ENCODE measurements at places on chromosomes 1 and 21. TPM values are rescaled to one million over a fixed set of nuclear protein-coding genes. Genes with fewer than 3 reads are reported as not detected.

GRCh38 chr1:206037581-206037980 is 13.9 kb upstream of the CTSE start:
- H3K4me1 ChIP-seq: peaks cover 23% of the 10 kb centered on the region
- peaks cover 42% of the 10 kb centered on the region for H3K27me3 ChIP-seq
- no peak for DNase-seq
- H3K4me3 ChIP-seq: no peak overlapping the region

- H3K27ac ChIP-seq: peak overlapping the region; percentile 92
- peaks cover 49% of the 10 kb centered on the region for H3K4me1 ChIP-seq
These were observed 3.8 kb downstream of the GFI1 start for GRCh38 chr1:92482665-92483609.

- no peak overlapping the region for H3K4me3 ChIP-seq
- H3K27ac ChIP-seq: no peak overlapping the region
- no peaks in the 10 kb centered on the region for H3K36me3 ChIP-seq
- no peaks in the 10 kb centered on the region for H3K4me1 ChIP-seq
- no peaks in the 10 kb centered on the region for H3K27me3 ChIP-seq
- peak; percentile 24 for DNase-seq
These were observed 61.6 kb downstream of the LRRN2 start for GRCh38 chr1:204623894-204624361.

CLCNKB gene
- not detected for total RNA-seq

- H3K27ac ChIP-seq: no peak overlapping the region
- no peaks in the 10 kb centered on the region for H3K4me1 ChIP-seq
- H3K4me3 ChIP-seq: no peak overlapping the region
These were observed 110.7 kb downstream of the SIPA1L2 start for GRCh38 chr1:232519186-232519585.
